ENCODE measurements at places on chromosomes 2 and 18.

- DNase-seq, result no peak
Measured at GRCh38 chr2:216082117-216082711, 495 bp downstream of the TMEM169 start.

- no peak for DNase-seq
Measured at GRCh38 chr18:63881851-63882250, 5.7 kb upstream of the SERPINB2 start.

DNA sequence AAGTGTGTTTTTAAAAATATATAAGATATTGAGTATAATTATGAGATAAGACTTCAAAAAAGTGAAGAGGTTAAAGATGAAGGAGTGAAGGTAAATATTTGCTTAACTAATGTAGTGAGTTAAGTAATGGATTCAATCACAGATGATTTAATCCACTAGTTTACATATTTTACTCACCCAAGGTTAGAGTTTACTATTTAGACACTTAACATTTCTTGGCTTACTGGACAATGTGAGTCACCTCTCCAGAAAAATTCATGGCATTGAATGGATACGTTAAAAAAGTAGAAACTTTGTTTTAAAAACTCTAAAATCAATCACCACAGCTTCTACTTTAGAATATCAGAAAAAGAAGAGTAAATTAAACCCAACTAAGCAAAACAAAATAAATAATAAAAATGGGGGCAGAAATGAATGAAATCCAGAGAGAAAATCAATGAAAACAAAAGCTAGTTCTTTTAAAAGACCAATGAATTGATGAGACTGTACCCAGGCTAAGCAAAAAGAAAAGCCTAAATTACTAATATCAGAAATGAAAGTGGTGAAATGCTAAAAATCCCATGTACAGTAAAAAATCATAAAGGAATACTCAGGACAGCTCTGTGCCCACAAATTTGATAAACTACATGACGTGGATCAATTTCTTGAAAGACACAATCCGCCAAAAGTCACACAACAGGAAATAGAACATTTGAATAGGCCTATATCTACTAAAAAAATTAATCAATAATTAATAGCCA, 1.9 kb upstream of the HMSD start:
- DNase-seq, result no peak

DNA sequence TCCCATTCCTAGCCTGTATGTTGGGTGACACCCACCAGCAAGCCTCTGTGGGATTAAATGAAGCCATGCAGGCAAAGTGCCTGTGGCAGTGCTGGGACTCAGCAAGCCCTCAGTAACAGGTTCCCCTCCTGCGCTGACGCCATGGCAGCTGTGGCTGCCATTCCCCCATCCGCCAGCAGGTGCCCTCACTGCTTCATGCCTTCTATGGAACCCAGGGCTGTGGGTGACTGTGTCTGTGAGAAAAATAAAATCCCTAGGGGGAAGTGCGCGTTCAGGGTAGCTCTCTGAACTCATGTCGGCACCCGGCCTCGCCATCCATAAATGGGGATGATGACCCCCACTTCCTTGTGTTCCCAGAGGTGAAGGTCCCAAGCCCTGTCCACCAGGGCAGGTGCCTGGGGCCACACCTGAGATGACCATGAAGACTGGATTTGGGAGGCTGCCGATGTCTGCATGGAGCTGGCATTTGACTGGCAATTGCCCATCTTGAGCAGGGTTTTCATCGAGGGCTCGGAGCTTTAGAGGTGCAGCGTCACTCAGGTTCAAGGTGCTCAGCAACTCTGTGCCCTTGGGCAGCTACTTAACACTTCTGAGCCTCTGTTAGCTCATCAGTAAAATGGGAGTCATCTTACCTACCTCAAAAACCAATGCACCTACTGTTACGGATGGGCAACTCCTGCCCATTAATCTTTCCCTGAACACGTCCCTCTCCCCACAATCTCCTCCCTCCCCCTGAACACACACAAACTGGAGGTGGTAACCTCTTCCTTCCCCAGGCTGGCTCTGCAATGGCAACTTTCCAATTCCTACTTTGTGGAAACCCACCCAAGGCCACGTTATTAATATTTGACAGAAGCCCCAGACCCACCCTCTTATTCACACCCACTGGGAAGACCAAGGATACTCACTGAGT, 2.9 kb upstream of the MAL start:
- peak; percentile 88 for DNase-seq

DNA sequence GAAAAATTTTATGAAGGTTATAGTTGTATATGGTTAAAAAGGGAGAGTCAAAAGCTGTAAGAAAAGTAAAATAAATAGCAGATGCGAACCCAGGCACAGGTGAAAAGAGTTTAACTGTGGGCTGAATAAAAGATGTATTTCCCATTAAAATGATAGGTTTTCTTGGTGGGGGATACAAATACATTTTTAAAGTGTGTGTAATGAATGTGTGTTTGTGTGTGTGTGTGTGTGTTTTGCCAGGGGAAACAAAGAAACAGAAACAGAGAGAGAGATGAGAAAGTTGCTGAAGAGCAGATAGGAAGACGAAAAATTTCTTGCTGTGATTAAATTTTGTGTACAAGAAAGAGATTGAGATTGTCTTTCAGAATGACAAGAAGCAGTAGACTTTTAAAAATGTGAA, 12.1 kb downstream of the TFPI start:
- DNase-seq, result no peak

DNA sequence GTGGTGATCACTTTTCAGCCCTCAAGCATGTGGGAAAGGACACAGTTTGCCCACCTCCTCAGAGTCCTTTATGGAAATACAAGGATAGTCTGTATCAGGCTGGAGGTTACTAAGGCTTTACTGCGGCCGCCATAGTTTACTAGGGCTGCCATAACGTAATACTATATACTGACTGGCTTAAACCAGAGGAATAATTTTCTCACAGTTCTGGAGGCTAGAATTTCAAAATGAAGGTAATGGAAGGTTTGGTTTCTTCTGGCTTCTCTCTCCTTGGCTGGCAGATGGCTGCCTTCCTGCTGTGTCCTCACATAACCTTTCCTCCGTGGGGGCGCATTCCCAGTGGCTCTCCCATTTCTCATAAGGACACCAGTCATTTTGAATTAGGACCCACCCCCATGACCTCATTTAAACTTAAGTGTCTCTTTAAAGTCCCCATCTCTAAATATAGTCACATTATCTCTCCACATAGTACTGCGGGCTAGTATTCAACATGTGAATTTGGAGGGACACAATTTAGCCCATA, 12.5 kb upstream of the ATIC start:
- no peak for DNase-seq
